Fibroblast of lung (primary cell): ENCODE measurements at places on chromosomes 7 and 10. TPM values are rescaled to one million over a fixed set of nuclear protein-coding genes. Genes with fewer than 3 reads are reported as not detected.
A peak's percentile ranks its signal among the peaks of the same experiment; 100 is the strongest.

GRCh38 chr10:100364735-100365391, 17.8 kb downstream of the SCD start:
- peak; percentile 87 for DNase-seq

- DNase-seq: no peak
These were observed 540.0 kb downstream of the ETV1 start for GRCh38 chr7:13449460-13449859.

- no peak for DNase-seq
These were observed 105.1 kb downstream of the FAM107B start for GRCh38 chr10:14669576-14669975.

DNA sequence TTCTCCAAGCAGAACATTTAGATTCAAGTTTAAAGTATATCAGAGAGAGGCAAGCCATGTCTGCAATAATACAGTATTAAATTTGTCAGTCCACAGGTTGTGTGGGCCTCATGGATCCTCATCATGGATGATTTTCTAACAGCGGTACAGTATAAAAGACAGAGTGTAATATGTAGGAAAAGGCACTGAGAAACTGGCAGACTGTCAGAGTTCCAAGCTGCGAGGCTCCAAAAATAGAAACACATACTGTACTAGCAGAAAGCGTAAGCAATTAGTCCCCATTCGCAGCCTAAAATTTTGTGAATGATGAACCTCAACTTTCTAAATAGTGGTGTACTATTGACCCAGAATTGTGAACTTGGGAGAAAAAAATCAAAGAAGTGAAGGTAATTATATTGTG, 933.3 kb downstream of the XPNPEP1 start:
- no peak for DNase-seq

GRCh38 chr7:70271617-70272081, 673.4 kb downstream of the AUTS2 start:
- DNase-seq: peak; percentile 57

GRCh38 chr10:103680869-103681236, 174.5 kb downstream of the SH3PXD2A start:
- DNase-seq: no peak

GRCh38 chr10:36221101-36221500, 579.0 kb upstream of the FZD8 start:
- DNase-seq: no peak

- DNase-seq: no peak
These were observed 44.9 kb upstream of the IL6 start for GRCh38 chr7:22681852-22682657.

- DNase-seq: peak; percentile 19
These were observed 811 bp downstream of the RGS10 start for GRCh38 chr10:119541459-119542356.

GRCh38 chr7:73615886-73616285, 8.4 kb downstream of the MLXIPL start:
- DNase-seq: peak; percentile 21

DNA sequence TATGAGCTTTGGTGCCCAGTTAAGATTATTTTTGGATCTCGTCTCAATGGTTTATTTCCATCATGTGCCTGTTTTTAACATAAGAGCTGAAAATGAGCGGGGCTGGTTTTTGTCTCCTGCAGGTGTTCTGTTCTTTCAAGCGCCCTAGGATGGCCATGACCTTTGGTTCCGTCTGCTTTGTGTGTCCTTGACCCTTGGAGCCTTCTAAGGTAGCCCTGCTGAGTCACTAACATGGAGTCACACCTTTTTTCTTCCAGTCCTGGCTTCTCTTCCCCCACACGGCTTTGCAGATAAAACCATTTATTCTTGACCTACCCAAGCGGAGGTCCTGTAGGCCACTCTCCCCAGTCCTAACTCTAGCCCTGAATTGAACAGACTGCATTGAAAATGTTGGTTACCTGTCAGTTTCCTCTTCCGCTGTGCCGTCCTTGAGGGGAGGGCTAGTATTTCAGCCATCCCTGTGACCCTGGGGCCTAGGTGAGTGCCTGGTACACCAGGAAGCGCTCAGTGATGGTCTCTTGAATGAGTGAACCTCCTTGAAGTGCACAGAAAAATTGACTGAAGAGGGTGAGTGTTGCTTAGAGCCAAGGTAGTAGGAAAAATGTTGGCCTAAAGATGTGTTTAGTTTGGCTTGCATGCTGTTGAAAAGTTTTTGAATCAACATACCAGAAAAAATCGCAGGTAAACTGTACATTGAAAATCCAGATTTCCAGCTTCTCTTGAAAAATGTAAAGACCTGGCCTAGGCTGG, 48.0 kb downstream of the CAMK1D start:
- DNase-seq: no peak

GRCh38 chr10:75530299-75530698, 98.9 kb downstream of the LRMDA start:
- DNase-seq: peak; percentile 95

DNA sequence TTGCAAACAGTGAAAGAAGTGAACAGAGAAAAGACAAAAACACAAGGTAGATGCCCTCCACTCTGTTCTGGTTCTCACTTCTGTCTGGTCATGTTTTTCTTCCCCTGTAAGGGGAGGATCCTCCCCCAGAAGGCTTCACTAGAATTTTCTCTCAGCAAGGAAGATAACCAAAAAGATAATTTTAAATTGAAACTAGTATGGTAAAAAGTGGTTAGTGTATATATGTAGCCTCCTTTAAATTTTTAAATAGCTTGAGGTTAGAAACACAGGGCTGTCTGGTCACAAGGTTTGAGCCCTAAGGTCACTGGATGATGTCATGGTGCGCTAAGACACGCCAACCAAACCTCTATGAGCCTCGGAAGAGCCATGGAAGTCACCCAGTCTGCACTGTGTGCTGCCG, 5.6 kb upstream of the PKD1L1 start:
- DNase-seq: no peak

DNA sequence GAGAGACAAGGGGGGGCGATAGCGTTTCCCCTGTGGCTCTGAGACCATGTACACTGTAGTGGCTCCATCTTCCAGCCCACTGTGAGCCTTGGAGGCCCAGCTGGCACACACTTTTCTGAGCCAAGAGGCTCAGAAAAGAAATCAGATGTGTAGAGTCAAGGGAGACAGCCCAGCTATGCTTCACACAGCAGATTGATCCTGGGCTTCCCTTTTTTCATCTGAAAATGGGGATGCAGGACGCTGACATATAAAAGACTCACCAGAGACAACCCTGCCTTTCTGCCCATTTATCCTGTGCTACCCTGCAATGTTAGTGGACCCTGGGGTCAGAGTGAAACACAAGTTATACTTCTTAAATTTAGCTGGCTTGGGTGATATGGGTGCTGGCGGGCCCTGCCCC, 14.3 kb downstream of the TMEM273 start:
- DNase-seq: no peak

DNA sequence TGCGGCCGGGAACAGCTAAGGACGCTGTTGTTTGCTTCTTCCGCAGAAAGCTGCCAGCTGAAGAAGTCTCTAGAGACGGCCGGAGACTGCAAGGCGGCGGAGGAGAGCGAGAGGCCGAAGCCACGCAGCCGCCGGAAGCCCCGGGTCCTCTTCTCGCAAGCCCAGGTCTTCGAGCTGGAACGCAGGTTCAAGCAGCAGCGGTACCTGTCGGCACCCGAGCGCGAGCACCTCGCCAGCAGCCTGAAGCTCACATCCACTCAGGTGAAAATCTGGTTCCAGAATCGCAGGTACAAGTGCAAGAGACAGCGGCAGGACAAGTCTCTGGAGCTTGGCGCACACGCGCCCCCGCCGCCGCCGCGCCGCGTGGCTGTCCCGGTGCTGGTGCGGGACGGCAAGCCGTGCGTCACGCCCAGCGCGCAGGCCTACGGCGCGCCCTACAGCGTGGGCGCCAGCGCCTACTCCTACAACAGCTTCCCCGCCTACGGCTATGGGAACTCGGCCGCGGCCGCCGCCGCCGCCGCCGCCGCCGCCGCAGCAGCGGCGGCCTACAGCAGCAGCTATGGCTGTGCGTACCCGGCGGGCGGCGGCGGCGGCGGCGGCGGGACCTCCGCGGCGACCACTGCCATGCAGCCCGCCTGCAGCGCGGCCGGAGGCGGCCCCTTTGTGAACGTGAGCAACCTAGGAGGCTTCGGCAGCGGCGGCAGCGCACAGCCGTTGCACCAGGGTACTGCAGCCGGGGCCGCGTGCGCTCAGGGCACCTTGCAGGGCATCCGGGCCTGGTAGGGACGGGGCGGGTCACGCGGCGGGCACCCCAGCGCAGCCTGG, 2.4 kb downstream of the NKX2-3 start:
- no peak for DNase-seq

- DNase-seq: no peak
These were observed 125.4 kb downstream of the HBP1 start for GRCh38 chr7:107294182-107294581.

DNA sequence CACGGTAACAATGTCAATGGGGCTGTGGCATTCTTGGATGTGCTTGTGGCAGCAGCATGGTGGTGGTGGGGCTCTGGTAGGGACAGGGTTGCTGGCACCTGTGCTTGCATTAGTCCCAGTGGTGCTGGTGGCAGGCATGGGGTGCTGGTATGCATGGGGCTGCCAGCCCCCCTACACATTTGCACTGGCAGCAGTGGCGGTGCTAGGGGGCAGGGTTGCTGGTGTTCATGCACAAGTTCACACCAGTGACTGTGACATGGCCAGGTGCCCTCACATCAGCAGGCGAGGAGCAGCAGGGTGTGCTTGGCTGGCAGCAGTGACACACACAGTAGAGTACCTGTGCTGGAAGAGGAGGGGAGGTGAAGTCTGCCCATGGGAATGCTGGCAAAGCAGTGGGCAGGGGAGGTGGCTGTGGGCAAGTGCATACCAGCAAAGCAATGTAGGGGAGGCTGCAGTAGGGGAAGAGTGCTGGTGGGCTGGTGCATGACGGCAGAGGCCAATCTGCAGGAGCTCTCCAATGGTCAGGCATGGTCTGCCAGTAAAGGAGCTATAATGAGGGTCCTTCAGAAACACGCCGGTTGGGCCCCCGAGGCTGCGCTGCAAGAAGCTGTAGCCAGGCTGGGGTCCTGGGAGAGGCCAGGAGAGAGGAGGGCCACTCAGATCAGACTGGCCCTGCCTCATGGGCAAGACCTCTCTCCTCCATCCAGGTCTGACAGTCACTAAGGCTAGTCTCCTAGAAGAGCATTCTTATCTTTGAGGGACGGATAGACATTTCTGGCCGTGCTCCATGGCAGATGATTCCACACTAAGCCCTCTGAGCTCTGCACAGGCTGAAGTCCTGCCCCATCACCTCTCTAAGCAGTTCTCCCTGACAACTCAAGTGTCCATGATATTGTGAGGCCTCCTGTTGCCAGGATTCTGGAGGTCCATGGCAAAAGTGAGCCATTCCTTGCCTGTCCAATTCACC, 406.4 kb downstream of the SEMA3D start:
- DNase-seq: no peak

- DNase-seq: no peak
These were observed 736.0 kb downstream of the AUTS2 start for GRCh38 chr7:70334295-70334694.

DNA sequence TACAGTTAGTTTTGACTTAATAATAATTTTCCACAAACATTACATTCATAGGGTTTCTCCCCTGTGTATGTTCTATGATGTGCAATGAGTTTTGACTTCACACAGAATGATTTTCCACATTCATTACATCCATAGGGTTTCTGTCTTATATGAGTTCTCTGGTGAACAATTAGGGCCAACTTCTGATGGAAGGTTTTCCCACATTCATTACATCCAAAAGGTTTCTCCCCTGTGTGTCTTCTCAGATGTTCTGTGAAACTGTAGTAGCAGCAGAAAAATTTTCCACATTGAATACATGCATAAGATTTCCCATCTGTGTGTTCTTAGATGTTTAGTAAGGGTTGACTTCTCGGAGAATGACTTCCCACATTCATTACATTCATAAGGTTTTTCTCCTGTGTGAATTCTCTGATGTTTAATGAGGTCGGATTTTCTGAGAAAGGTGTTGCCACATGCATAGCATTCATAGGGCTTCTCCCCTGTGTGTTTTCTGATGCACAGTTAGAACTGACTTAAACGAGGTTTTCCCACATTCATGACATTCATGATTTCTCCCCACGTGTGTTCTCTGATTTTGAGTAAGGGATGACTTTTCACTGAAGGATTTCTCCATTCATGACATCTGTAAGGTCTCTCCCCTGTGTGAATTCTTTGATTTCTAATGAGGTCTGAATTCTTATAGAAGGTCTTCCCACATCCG, 118.5 kb downstream of the ZNF33B start:
- DNase-seq: no peak

ASB10 gene
- not detected in 2 replicates for total RNA-seq

PIP gene
- not detected in 2 replicates for total RNA-seq

CCDC172 gene
- not detected in 2 replicates for total RNA-seq

PNLIPRP3 gene
- not detected in 2 replicates for total RNA-seq

WIPF3 gene
- under 0.01 and 0.33 TPM in 2 replicates for total RNA-seq

CYP26C1 gene
- total RNA-seq: under 0.01 TPM in 2 replicates

ZNF727 gene
- 1.5 and 6.4 TPM in 2 replicates for total RNA-seq

GARIN1A gene
- 0.51 and 1.5 TPM in 2 replicates for total RNA-seq

CYP3A4 gene
- 0.17 TPM in 1 of 2 replicates, not detected in the other for total RNA-seq

NUPR2 gene
- total RNA-seq: not detected in 2 replicates

KEL gene
- total RNA-seq: under 0.01 TPM in 1 of 2 replicates, not detected in the other

ARF5 gene
- total RNA-seq: 105 and 113 TPM in 2 replicates

GPNMB gene
- 177 and 182 TPM in 2 replicates for total RNA-seq

SPDYE2 gene
- not detected in 2 replicates for total RNA-seq

ADAM12 gene
- 21.0 and 33.9 TPM in 2 replicates for total RNA-seq

RADIL gene
- 0.33 and 0.51 TPM in 2 replicates for total RNA-seq
